ENCODE measurements at places on chromosomes 5 and 9.
A peak's percentile ranks its signal among the peaks of the same experiment; 100 is the strongest.

- DNase-seq, result no peak
These were observed 48.1 kb downstream of the PTCD2 start for GRCh38 chr5:72368271-72368670.

GRCh38 chr5:64807520-64807919 is 38.8 kb downstream of the CWC27 start:
- no peak for DNase-seq

DNA sequence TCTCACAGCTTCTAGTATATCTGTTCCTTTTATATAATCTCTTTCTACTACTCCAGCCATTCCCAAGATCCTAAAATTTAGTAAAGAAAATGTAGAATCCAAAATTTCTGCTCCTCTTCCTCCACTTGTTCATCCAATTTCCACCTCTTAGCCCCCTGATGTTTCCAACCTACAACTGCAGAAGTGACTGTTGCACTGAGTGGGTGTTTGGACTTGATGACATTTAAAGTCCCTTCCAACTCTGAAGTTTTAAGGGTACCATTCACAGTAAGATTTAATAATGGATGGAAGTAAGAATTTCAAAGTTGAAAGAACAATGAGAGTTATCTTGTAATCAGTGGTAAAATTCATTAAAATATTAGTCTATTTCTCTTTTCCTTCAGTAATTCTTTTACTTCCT is 5.5 kb downstream of the DIAPH1 start:
- no peak for DNase-seq

GRCh38 chr9:132409828-132410528 is at the start of gene CFAP77:
Gene CFAP77 (plus strand): TSS chr9:132410211. CDS start chr9:132410272, 61 bp downstream.
- DNase-seq, result peak; percentile 51

DNA sequence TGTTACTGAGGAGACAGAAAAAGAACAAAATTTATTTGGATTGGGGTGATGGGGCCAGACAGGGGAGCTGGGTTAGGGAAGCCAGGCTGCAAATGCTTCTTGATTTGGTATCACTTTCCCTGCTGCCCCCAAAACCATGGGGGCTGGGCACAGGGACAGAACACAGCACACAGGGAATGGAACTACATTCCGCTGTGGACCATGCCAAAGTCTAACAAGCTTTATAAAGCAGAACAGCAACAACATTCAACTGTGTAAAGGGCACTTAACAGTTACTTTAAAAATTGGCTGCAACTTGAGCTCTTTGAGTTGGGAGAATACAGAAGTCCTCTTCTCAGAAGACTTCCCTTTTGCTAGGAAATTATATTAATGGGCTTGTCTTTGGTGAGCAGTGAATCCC is 23.8 kb downstream of the C5orf58 start:
- DNase-seq, result no peak

GRCh38 chr9:18118268-18118667 is 355.7 kb upstream of the ADAMTSL1 start:
- DNase-seq, result no peak

Measured in kidney glomerular epithelial cell (primary cell).